Substantia nigra (tissue), 51 donors: ENCODE measurements at places on chromosomes 16 and 17.

- DNase-seq = no peak
Observed at GRCh38 chr16:85267414-85267945, 155.2 kb upstream of the CIBAR2 start.

- peak; percentile 36 for DNase-seq
Observed at GRCh38 chr16:11586856-11587642, at the start of gene LITAF. Gene LITAF (minus strand): TSS chr16:11586919. CDS start chr16:11556730, 30,189 bp downstream.

- DNase-seq = no peak
Observed at GRCh38 chr17:55163408-55163807, 101.4 kb upstream of the HLF start.

- no peak for DNase-seq
Observed at GRCh38 chr16:3494386-3494973, 809 bp downstream of the C16orf90 start.

- DNase-seq = no peak
Observed at GRCh38 chr17:39782481-39782880, 44.7 kb downstream of the GRB7 start.

DNA sequence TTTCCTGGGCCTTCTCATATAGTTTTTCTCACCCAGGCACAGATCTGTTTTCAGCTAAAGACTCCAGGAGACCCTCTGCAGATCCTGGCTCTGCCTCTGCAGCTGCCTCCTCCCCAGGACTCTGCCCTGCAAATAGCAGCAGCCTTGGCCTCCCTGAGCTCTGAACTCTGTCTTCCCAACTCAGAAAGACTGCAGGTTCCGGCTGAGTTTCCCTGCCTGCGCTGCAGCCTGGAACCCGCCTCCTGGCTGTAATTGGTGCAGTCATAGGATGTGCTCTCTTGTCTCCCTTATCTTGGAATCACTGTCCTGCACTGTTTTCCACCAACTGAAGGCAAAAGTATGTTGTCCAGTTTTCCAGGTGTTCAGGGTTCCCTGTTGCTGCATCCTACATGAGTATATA lies 14.3 kb upstream of the DNASE1 start:
- no peak for DNase-seq

DNA sequence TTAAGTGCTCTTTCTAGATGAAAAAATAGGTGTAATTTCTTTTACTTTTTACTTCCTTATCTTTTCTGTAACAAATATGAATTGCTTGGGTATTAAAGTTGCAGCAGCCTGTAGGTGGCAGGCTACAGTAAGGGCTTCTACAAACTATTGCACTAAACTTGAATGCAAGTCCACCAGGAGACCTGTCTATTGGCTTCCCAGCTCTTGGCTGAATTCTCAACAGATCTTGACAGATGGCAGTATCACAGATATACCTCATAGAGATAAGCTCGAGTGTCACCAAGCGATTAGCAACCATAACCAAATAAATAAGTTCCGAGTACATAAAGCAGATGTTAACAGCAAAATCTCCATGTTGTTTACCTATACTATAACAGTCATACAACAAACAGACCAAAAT lies 5.9 kb downstream of the BBS2 start:
- peak; percentile 54 for DNase-seq

DNA sequence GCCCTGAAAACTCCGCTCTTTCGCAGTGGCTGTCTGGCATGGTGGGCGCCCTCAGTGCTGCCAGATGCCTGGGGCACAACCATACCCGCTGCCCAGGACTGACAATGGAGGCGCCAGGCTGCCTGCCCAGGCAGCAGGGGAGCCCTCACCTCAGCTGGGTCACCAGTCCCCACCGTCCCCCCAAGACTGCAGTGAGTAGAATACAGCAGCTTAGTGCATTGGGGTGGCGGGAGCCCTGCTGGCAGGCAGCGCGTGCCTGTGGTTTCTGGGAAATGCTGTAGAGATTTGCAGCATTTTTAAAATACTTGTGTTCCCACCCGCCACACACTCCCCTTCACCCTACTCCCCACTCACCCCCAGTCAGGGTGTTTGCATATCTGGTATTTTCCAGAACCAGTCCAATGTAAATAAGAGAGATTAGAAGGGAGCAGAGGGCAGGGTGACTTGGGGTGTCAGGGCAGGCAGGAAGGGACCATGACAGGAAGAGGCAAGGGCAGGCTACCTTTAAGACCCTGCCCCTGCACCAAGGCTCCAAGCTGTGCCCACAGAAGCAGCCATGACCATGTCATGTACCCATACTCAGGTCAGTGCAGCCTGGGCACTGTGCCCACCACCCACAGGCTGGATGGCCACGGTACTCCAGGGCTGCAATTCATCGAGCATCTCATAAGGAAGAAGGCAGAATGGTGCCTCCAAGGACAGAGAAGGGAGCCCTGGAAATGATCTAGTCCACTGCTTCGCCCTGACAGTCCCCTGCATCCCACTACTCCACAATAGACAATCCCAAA lies 21.5 kb downstream of the MYO18A start:
- peak; percentile 57 for DNase-seq

- DNase-seq = no peak
Observed at GRCh38 chr16:73020409-73020884, 27.5 kb downstream of the ZFHX3 start.

DNA sequence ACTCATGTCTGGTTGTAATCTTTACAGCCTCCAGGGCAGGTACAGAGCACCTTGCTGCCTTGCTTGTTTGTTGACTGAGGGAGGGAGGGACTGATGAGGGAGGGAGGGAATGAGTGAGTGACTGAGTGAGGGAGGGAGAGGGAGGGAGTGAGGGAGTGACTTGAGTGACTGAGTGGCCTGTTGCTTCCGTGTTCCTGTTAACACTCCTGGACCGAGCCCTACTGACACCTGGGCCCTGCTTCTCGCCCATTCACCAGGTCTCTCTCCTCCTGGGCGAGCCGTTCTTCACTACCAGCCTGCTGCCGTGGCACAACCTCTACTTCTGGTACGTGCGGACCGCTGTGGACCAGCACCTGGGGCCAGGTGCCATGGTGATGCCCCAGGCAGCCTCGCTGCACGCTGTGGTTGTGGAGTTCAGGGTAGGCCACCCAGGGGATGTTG lies 41.2 kb downstream of the PRMT7 start:
- DNase-seq = no peak

GRCh38 chr16:56019274-56019673 lies 144.1 kb upstream of the CES5A start:
- no peak for DNase-seq

DNA sequence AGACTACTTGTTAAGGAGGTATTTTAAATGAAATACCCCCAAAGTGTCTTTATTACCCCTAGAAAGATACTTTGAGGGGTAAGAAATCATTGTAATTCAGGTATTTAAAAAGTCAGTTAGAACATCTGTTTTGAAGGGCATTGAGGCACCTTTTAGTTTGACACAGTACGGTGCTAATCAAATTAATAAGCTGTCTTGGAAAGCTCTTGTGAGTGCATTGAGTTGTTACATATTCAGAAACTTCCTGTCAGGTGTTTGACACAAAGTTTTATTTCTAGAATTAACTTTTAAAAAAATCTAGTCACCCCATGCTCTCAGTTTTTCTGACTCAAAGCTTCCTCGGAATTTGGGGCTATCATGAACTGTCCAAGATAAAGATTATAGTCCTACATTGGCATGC lies 4.6 kb downstream of the RBBP6 start:
- DNase-seq = no peak

DNA sequence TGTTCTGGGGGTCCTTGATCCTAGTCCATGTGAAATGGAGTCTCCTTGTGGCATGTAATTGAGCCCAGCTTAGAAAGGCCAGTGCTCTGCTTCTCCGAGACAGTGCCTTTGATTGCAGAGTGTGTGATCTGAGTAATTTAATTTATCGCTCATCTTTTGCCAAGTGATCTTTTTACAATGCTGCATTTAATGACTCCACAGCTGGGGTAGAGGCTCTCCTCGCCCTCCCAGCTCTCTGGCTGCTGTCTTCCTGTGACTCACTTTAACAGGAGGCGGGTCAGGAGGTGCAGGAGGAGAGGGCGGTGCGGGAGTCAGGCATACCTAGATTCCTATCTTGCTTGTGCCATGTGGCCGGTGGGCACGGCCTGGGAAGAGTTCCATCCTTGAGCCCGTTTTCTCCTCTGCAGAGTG lies 113.4 kb upstream of the FOXF1 start:
- no peak for DNase-seq

- no peak for DNase-seq
Observed at GRCh38 chr16:56257239-56257638, 66.0 kb downstream of the GNAO1 start.

GRCh38 chr17:76884995-76885893 lies 17.0 kb downstream of the MGAT5B start:
- DNase-seq = no peak

GRCh38 chr16:24748242-24748641 lies 18.8 kb downstream of the TNRC6A start:
- no peak for DNase-seq

DNA sequence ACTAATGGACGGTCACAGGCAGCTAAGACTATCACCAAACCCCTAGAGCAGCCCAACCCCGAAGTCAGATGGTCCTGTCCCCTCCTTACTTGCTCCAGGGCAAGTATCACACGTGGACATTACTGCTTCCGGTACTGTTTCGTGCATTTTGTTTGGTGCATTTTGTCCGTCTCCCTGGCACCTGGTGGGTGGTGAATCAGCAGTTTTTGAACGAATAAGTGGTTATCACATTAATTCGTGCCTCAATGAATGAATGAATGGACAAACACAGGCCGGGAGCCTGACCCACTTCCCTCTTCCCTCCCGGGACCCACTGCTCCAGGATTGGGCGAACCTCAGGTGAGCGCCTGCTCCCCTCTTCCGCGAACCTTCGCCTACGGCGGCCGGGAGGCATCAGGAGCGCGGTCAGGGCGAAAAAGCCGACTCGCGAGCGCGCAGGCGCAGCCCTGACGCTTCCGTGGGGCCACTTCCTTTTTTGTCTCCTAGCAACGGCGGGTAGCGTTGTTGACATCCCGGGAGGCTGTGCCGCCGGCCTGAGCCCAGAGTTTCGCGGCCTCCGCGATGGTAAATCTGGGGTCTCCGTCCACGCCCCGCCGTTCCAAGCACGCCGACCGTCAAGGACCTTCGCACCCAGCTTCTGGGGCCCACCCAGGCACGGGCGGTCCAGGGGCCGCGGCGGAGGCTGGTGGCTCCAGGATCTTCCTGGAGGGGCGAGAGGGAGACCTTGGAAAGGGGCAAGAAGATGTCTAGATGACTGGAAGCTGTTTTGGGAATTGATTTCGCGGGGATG lies at the start of gene DYNLRB2:
Gene DYNLRB2, plus strand, starts transcription at position 478 of the 790 bp plus-strand sequence. Its CDS starts 84 bp downstream, at position 562.
- peak; percentile 87 for DNase-seq

DNA sequence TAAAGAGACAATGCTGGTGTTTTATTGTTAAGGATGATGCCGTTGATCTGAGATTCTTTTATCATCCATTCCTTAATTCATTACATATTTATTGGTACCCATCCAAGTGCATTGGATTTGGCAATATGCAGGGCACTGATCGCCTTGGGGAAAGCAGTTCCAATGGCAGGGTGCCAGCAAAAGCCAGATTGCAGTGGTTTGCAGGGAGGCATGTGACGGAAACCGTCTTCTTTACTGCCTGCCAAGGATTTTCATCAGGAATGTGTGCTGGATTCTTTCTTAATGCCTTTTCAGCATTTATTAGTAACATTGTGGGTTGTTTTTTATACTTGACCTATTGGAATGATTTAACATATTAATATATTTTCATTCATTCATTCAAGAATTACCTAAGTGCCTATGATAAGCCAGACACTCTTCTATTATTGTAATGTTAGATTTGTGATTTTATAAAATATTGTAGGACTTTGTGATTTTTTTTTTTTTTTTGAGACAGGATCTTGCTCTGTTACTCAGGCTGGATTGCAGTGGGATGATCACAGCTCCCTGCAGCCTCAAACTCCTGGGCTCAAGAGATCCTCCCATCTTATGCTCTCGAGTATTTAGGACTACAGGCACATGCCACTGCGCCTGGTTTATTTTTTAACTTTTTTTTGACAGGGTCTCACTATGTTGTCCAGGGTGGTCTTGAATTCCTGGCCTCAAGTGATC lies 93.4 kb upstream of the TNRC6A start:
- no peak for DNase-seq

DNA sequence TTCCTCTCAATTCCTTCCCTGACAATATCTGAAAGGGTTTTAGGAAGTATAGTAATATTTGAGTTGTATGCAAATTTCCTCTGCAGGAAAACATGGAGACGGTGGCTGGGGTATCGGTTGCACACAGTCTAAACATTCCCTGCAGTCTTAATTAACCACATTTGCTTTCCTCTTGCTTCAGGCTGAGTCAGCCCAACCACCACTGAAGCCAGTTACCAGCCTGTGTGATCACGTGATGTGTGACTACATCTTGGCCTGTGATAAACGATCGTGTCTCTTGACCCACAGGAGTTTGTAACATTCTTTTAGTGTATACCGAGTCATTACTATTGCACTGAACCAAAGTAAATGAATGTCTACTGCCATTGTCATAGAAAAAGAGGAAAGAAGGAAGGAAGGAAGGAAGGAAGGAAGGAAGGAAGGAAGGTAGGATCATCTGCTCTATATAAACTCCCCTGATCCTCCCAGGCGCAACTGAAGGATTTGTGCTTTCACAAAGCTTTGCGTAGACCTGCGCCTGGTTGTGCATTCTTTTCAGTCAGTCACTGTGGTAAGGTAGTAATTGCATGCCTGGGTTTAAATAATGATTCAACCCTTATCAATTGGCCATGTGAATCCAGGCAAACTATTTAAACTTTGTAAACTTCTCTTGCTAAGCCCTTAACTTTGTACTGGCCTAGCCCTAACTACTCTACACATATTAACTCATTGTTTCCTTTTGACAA lies 280.6 kb upstream of the SALL1 start:
- no peak for DNase-seq

GRCh38 chr17:50767030-50767429 lies 288 bp downstream of the ANKRD40CL start:
- DNase-seq = no peak

DNA sequence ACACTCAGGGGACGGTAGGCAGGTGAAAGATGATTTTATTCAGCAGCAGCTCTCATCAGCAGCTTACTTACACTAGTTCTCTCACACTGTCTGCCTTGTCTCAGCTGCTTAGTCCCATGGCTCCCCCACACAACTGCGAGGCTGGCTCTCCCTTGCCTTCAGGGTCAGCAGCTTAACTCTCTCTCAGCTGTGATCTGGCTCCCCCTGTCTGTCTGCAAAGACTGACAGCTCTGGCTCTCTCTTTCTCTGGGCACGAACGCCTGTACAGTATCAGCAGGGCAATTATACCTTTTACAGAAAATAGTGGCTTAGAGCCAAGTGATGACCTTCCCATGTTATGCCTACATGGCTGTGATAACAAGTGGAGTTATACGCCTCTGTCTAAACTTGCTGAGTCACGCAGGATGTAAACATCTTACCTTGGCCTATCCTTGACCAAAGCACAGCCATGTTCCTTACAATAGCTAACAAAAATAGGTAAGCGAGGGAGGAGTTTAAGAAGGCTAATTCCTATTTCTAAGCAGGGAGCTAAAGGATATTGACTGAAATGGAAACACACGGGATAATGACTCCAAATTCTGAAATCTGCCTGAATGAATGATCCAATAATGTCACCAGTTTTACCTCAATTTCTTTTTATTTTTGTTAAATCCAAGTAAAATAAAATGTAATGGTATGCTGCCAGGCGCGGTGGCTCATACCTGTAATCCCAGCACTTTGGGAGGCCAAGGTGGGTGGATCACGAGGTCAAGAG lies 1.1 kb upstream of the NDUFAB1 start:
- no peak for DNase-seq

- DNase-seq = no peak
Observed at GRCh38 chr16:86948046-86948445, 369.1 kb downstream of the C16orf95 start.

GRCh38 chr16:22055881-22056280 lies 36.5 kb upstream of the VWA3A start:
- DNase-seq = no peak

GRCh38 chr17:29594519-29595090 lies 1.7 kb downstream of the ANKRD13B start:
- DNase-seq = no peak
